MM.1S (cell line): ENCODE measurements at places on chromosomes 7 and 10.

DNA sequence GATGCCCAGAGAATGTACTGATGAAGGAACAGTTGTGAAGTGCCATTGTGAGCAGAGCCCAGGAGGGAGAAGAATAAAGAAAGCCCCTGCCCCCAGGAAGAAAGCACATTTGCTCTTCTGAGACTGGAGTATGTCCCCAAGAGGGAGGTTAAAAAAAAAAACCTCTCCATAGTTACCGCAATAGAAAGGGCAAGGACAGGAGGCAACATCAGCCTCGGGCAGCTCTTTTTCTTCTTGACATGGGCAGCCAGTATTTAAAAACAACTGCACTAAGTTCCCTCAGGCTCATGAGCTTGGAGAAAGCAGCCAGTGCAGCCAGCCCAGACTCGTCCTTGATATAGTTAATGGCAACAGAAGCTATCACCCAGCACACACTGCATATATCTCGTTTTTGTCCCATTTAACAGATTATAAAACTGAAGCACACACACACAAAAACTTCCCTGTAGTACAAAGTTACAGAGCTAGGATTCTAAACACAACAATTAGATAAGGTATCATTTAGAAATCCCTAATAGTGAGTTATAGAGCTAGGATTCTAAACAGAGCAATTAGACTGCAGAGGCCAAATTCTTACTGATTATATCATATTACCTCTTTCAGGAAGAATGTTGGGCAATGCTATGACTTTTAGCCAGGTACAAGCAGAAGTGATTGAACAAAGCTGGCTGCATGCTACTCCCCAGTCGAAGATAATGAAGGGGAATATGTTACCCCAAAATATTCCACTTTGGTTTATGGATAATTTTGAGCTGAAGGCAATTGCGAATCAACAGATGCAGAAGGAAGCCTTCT lies 823.5 kb downstream of the GRID1 start:
- no peak for DNase-seq

- peak; percentile 19 for DNase-seq
Measured at GRCh38 chr10:104218751-104219150, 13.4 kb downstream of the CFAP43 start.

- DNase-seq: no peak
Measured at GRCh38 chr7:127635659-127636285, 16.2 kb upstream of the SND1 start.

- DNase-seq: no peak
Measured at GRCh38 chr10:110790913-110791506, 80.7 kb upstream of the PDCD4 start.

- DNase-seq: no peak
Measured at GRCh38 chr10:69908124-69908523, 106.4 kb downstream of the COL13A1 start.

DNA sequence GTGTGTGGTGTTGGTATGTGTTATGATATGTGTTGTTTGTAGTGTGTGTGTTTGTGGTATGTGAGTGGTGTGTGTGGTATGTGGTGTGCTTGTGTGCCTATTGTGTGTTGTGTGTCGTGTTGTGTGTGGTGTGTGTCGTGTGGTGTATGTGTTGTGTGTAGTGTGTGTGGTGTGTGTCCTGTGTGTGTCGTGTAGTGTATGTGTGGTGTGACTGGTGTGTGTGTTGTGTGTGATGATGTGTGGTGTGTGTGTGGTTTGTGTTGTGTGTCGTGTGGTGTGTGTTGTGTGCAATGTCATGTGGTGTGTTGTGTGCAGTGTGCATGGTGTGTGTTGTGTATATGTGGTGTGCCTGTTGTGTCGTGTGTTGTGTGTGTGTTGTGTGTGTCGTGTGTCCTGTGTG lies 144.6 kb downstream of the DNAJB6 start:
- DNase-seq: no peak

DNA sequence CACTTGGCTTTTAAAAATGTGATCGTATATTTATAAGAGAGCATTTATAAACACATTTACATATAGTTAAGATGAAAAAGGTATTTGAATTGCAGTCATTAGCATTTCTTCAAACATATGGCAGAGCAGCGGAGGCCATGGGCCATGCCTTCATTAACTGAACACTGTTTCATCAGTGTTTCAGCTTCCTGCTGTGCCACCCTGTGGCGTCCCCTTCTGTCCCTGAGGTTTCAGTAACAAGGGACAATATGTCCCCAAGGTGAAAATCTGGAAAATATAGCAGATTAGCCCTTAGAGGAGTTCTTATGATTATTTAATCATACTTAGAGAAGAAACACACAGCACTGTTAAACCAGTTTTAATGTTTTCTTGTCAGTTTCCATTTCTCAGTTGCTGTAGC lies 577.8 kb downstream of the ETV1 start:
- DNase-seq: no peak

GRCh38 chr7:91068136-91068795 lies 196.0 kb upstream of the FZD1 start:
- DNase-seq: no peak

DNA sequence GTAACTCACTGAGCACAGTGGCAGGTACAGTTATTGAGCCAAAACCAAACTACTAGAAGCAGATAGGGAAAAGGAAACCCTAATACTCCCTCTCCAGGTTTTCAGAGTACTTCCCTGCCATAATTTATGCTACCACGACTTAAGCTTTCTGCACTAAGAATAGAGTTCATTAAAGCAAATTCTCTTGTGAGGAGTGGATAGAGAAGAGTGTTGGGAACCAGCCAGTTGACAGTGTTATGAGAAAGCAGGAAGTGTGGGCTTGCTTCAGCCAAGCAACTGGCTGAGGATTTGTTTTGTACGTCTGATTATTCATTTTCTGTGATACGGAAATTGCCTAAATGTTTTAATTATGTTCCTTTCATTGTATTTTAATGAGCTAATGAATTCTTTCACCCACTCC lies 280.5 kb downstream of the KIF20B start:
- no peak for DNase-seq

GRCh38 chr10:44013981-44014380 lies 365.3 kb upstream of the ZNF32 start:
- DNase-seq: no peak

DNA sequence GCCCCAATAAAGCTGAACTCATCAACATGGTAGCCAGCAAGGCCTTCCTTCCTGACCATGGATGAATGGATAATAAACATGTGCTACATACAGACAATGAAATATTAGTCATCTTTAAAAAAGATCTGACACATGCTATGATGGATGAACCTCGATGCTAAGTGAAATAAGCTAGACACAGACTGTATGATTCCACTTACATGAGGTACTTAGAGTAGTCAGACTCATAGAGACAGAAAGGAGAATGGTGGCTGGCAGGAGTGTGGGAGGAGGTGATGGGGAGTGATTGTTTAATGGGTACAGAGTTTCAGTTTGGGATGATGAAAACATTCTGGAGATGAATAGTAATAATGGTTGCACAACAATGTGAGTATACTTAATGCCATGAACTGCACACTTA lies 114.1 kb upstream of the SORCS3 start:
- no peak for DNase-seq

DNA sequence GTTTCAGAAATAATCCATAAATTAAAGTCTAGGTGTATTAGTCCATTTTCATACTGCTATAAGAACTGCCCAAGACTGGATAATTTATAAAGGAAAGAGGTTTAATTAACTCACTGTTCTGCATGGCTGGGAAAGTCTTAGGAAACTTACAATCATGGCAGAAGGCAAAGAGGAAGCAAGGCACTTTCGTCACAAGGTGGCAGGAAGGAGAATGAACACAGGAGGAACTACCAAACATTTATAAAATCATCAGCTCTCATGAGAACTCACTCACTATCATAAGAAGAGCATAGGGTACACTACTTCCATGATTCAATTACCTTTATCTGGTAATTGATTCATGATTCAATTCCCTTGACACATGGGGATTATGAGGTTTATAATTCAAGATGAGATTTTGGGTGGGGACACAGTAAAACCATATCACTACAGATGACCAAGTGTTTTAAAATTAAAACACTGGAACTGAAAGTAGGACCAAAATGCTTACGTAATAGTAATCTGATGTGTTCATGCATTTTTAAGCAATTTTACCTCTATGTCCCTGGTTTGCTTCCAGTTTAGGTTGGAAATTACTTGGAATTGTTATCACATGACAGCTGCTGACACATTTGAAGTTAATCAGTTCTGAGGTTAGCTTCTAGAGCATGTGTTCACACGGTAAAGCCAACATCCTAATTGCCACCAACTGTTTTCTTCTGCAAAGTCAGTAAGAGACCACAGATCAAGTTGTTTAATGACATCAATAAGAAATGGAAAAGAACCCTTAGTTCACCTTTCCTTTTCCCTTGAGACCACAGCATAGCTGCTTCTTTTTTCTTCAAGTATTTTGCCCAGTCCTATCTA lies 48.4 kb upstream of the SEMA3C start:
- no peak for DNase-seq

GRCh38 chr7:140393756-140394306 lies 4.5 kb downstream of the SLC37A3 start:
- DNase-seq: no peak

DNA sequence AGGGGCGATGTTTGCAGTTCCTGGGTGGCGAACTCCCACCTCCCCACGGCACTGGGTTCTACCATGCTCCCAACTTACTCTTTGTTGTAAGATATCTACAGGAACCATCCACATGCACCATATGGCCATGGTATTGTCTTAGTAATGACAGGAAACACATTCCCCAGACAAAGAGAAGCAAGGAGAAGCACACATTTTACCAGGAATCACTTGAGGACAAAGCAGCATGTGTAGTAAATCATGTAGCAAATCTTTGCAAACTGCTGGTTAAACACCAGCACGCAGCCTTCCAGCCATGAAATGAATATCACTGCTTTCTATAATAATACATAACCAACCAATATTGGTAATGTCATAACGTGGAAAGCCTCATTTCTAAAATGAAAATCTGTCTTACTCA lies 101.2 kb downstream of the NRP1 start:
- no peak for DNase-seq

GRCh38 chr10:78718032-78718572 lies 350.7 kb upstream of the ZMIZ1 start:
- no peak for DNase-seq

- no peak for DNase-seq
Measured at GRCh38 chr7:32774541-32774951, 117.0 kb downstream of the KBTBD2 start.

DNA sequence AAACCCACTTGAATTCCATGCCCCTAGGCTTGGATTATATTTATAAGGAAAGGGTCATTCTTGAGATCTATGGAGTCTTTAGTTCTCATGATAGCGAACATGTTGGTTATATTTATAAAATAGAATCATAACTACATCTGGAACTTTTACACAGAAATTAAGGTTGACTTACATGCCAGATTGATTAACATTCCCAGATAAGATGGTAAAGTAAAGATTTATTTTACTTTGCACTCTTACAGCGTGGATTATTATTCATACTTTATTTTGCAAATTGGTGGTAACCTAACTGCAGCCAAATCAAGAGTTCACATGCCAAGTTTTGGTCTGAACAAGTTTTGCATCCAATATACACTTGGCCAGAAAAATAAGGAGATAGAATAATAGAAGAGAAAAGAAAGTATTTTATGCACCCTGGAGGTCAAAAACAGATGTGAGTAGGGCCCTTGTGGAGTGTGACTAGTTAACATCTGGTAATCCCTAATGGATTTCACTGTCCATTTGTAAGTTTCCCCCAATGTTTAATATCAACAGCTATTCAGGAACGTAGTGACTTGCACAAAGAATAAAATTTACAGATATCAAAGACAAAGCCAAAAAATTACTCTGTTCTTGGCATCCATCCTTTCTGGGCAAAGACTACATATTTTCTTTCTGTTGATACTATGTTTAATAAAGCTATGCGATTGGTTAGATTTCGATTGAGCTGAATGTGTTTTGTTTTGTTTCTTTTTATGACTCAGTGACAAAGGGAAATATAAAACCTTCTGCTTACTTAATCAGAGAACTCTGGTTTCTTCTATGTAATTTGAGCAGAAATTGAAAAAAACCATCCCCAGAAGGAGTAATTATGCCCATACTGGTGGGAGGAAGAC lies 10.1 kb upstream of the TMEM26 start:
- no peak for DNase-seq

DNA sequence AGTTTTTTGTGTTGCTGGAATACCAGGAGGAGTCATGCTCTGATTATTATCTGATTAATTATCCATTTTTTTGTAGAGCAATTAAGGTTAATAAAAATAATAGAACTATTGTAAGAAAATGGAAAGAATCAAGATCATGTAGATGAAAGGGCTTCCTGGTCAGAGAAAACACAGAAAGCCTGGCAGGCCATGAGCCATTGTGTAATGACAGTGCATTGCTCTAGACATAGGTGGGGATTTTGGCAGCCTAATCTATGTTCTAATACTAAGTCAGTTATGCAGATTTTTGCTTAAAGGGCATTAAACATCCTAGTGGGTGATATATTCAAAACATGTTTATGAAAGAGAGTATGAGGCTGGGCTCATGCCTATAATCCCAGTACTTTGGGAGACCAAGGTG lies 198.2 kb downstream of the PPP1R9A start:
- no peak for DNase-seq

GRCh38 chr7:96017877-96018276 lies 245.5 kb downstream of the DYNC1I1 start:
- no peak for DNase-seq

DNA sequence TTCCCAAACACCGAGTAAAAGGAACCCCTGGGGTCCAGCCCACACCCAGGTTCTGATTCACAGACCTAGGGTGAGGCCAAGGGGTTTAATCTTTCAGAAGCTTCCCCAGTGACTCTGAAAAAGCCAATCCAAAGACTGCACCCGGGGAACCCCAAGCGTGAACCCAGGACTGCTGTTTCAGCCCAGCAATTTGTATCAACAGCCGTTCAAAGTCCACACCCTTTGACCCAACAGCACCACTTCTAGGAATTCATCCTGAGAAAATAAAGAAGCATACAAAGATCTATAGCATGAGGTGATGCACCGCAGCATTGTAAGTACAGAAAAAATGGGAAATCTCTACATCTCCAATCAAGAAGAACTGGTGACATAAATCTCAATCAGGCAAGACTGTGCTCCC lies 24.4 kb downstream of the DLG5 start:
- DNase-seq: no peak

- no peak for DNase-seq
Measured at GRCh38 chr7:92750447-92750839, 85.9 kb downstream of the CDK6 start.

DNA sequence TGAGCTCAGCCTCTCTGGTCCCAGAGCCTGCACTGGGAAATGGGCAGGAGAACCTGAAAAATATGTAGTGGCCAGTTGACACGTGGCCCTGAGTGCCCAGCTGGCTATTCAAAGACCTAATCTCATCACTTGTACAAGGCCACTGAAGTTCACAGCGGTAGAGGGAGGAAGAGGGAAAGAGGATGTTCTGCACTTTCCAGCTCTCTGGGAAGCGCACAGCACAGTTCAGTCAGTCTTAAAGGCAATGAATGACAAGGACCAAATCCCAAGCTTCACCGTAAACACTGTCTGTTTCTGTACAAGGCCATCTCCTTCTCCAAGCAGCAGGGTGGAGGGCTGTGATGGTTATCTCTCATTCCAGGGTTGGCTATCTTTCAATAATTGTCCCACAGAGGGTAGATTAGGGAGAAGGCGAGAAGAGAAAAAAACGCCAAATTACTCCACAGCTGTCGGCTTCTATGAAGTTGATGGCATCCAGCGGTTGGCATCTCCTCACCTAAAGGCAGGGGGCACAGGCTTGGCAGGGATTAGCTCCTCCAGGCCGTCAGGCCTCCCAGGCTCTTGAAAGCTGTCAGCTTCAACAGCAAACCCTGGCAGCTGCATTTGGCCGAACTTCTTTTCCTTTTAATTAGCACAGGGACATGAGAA lies 10.6 kb downstream of the SFMBT2 start:
- no peak for DNase-seq
